ENCODE measurements at places on chromosomes 7 and 10.

- no peak overlapping the region for H3K4me3 ChIP-seq
- no peaks in the 10 kb centered on the region for H3K27me3 ChIP-seq
- no peak overlapping the region for H3K27ac ChIP-seq
- DNase-seq, result no peak
Measured at GRCh38 chr10:84292502-84292901, 35.9 kb upstream of the CCSER2 start.

DNA sequence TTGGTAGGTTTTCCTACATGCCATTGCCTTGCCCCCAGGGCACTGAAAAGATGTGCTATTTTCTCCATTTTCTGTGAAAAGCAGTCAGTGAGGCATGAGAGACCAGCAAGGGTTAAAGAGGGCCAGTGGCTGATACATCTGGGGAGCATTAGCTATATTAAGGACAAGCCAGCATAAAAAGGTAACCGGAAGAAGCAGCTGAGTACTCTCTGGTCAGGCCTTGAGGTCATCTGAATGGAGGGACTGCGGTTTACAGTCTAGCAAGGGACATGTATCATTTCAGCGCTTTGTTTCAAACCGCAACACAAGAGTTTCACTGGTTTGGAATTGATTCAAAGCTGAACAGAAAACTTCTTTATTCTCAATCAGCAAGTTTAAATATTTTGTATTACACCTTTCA lies 120.4 kb downstream of the EPDR1 start:
- no peaks in the 10 kb centered on the region for H3K4me1 ChIP-seq
- no peaks in the 10 kb centered on the region for H3K27me3 ChIP-seq
- H3K27ac ChIP-seq, result no peak overlapping the region

- H3K4me3 ChIP-seq, result no peak overlapping the region
- no peaks in the 10 kb centered on the region for H3K27me3 ChIP-seq
- H3K4me1 ChIP-seq, result no peaks in the 10 kb centered on the region
- no peak overlapping the region for H3K27ac ChIP-seq
Measured at GRCh38 chr7:132207211-132207610, 369.1 kb downstream of the PLXNA4 start.

DNA sequence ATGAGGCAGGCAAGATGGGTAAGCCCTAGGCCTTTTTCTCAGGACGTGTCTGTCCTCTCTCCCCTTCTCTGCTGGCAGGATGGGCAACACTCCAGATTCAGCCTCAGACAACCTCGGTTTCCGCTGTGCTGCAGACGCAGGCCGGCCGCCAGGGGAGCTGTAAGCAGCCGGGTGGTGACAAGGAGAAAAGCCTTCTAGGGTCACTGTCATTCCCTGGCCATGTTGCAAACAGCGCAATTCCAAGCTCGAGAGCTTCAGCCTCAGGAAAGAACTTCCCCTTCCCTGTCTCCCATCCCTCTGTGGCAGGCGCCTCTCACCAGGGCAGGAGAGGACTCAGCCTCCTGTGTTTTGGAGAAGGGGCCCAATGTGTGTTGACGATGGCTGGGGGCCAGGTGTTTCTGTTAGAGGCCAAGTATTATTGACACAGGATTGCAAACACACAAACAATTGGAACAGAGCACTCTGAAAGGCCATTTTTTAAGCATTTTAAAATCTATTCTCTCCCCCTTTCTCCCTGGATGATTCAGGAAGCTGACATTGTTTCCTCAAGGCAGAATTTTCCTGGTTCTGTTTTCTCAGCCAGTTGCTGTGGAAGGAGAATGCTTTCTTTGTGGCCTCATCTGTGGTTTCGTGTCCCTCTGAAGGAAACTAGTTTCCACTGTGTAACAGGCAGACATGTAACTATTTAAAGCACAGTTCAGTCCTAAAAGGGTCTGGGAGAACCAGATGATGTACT lies 13.1 kb downstream of the PHKG1 start:
- no peak for DNase-seq
- no peaks in the 10 kb centered on the region for H3K4me1 ChIP-seq
- no peak overlapping the region for H3K27ac ChIP-seq
- no peak overlapping the region for H3K4me3 ChIP-seq
- H3K27me3 ChIP-seq, result no peaks in the 10 kb centered on the region

- no peaks in the 10 kb centered on the region for H3K4me1 ChIP-seq
- H3K27ac ChIP-seq, result no peak overlapping the region
- H3K27me3 ChIP-seq, result no peaks in the 10 kb centered on the region
- H3K36me3 ChIP-seq, result no peaks in the 10 kb centered on the region
Measured at GRCh38 chr7:131011432-131011742, 277.4 kb upstream of the KLF14 start.

DNA sequence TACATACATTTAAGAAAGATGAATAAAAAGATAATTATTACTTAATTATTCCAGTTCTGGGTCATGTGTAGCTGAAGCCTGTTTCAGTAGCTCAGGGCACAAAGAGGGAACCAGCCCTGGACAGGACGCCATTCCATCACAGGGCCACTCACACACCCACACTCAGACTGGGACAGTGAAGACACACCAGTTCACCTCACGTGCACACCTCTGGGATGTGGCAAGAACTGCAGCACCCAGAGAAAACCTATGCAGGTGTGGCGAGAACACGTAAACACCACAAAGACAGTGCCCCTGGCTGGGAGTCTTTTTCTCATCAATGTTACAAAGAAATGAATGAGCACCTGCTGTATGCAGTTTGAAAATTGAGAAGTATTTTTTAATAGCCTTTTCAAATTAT lies 1.6 kb upstream of the IDI1 start:
- H3K36me3 ChIP-seq, result peaks cover 10% of the 10 kb centered on the region
- H3K27ac ChIP-seq, result no peak overlapping the region
- H3K4me1 ChIP-seq, result peaks cover 15% of the 10 kb centered on the region

DNA sequence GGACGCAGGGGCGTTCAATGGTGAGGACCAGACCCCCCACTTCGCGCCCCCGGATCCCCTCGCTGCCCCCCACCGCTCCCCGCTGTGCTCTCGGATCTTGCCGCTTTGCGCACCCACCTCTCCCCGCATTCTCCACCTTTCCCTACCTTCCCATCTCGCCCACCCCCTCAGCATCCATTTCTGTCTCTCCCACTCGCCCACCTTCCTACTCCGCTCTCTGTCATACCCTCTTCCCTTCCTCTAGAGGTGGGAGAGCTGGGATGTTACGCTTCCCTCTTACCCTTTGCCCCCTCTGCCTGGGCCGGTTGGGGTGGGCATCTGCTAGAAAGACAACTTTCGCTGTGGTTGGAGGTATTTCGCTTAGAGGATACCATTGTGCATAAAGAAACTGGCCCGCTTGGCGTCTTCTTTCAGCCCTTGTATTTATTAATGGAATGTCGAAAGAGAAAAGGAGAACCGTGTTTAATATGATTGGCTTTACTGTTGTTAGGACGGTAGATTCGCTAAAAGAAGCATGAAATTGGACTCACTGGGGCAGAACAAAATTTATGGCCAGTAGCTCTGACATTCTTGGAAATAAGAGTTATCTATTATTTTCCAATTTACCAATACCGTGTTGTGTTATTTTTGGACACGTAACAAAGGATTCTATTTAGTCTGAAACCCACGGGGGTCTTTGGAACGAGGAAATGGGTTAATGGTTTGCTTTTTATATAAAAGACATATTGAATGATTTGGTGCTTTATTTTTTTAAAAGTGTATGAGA lies 873 bp downstream of the PRKAR2B start:
- H3K27me3 ChIP-seq, result no peaks in the 10 kb centered on the region
- no peak overlapping the region for H3K27ac ChIP-seq
- DNase-seq, result no peak
- no peaks in the 10 kb centered on the region for H3K36me3 ChIP-seq
- peak overlapping the region; percentile 90 for H3K4me3 ChIP-seq

GRCh38 chr10:28668363-28669226 lies 8.7 kb upstream of the BAMBI start:
- H3K27ac ChIP-seq, result peak overlapping the region; percentile 87
- peaks cover 27% of the 10 kb centered on the region for H3K4me1 ChIP-seq
- H3K27me3 ChIP-seq, result no peaks in the 10 kb centered on the region

GRCh38 chr10:65845916-65846315 lies 1079.9 kb upstream of the LRRTM3 start:
- H3K27ac ChIP-seq, result no peak overlapping the region
- H3K4me3 ChIP-seq, result no peak overlapping the region
- no peaks in the 10 kb centered on the region for H3K27me3 ChIP-seq
- no peak for DNase-seq
- no peaks in the 10 kb centered on the region for H3K36me3 ChIP-seq

- peak overlapping the region; percentile 89 for H3K4me3 ChIP-seq
- no peaks in the 10 kb centered on the region for H3K36me3 ChIP-seq
- H3K27ac ChIP-seq, result peak overlapping the region; percentile 79
- no peaks in the 10 kb centered on the region for H3K4me1 ChIP-seq
- DNase-seq, result peak; percentile 72
Measured at GRCh38 chr10:119871881-119872609, 598 bp downstream of the MCMBP start.

Data from trophoblast cell (in vitro differentiated cells and primary cell).